ENCODE measurements at places on chromosomes 11 and 22. TPM values are rescaled to one million over a fixed set of nuclear protein-coding genes. Genes with fewer than 3 reads are reported as not detected.

Gene MUC2
- total RNA-seq, result not detected

Gene NPAS4
- not detected for total RNA-seq

Gene TSGA10IP
- total RNA-seq, result not detected

Gene GRAMD1B
- 4.8 TPM for total RNA-seq

Gene RIMBP3B
- total RNA-seq, result 0.09 TPM

Gene SAMM50
- 25.7 TPM for total RNA-seq

Gene INSC
- 0.96 TPM for total RNA-seq

DNA sequence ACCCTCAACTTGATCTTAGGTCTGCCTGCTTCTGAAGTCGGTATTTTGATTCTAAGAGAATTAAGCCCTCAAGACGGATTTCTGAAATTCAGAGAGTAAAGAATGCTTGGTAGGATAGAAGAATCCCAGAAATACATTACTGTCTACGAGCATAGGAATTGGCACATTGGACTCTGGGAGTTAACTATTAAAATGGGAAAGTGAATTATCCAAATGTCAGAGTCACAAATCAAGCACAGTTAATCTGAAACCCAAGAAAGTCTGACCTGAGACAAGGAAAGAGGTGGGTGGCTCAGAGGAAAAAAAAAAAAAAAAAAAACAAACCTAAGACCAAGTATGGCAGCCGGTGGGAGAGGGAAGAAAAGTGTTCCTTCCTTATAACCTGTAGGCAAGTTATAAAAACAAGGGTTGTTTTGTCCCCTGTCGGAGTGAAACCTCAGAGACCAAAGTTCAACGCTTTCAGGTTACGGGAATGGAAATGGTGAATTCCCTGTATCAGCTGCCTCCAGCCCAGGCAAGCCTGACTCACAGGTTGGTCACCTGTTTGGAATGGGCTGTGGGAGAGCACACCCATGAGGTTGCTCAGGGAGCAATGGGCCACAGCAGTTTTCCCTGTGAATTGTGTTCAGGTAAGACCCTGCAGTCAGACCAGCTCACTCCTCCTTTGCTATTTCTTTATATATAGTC lies 139.0 kb downstream of the ETS1 start:
- H3K27me3 ChIP-seq, result no peaks in the 10 kb centered on the region
- H3K4me3 ChIP-seq, result no peak overlapping the region
- DNase-seq, result no peak
- H3K27ac ChIP-seq, result no peak overlapping the region

DNA sequence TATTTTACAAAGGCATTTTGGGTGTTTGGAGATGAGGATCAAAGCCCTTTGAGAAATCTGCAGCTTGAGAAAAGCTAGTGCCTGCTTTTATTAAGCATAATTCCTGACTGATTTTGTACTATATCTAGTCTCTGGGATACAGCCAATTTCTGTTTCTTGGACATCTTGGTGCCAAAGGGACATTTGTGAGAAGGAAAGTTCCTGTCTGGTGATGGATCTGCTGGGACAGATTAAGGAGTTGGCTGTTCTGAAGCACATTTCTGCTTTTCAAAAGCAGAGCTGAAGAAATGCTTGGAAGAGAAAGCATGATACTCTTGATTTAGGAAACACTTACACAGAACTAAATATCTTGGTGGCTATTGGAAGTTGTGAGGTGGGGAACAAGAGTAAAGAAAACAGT lies 254.6 kb upstream of the CCDC90B start:
- no peak overlapping the region for H3K4me3 ChIP-seq
- no peaks in the 10 kb centered on the region for H3K4me1 ChIP-seq

DNA sequence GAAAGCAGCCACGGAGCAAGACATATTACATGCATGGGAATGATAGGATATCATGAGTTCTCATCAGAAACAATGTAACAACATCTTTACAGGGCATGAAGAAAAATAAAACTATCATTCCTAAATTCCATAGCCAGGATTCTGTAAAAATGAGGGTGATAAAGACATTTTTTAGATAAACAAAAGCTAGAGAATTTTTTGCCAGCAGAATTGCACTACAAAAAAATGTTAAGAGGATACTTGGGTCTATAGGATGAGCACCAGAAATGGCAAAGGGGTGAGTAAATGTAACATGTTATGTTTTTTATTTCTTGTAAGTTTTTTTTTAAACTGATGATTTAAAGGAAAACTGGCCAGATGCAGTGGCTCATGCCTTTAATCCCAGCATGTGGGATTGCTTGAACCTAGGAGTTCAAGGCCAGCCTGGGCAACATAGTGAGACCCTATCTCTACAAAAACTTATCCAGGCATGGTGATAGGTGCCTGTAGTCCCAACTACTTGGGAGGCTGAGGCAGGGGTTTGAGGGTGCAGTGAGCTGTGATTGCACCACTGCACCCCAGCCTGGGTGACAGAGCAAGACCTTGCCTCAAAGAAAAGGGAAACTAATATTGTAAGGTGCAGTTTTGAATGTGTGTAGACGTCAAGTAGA lies 33.2 kb downstream of the TBX1 start:
- DNase-seq, result no peak
- no peak overlapping the region for H3K27ac ChIP-seq
- no peak overlapping the region for H3K4me3 ChIP-seq
- no peaks in the 10 kb centered on the region for H3K36me3 ChIP-seq
- H3K27me3 ChIP-seq, result no peaks in the 10 kb centered on the region

GRCh38 chr11:45766469-45766868 lies 38.5 kb upstream of the SLC35C1 start:
- DNase-seq, result no peak
- no peaks in the 10 kb centered on the region for H3K27me3 ChIP-seq
- no peak overlapping the region for H3K27ac ChIP-seq
- H3K4me1 ChIP-seq, result no peaks in the 10 kb centered on the region
- H3K36me3 ChIP-seq, result no peaks in the 10 kb centered on the region

DNA sequence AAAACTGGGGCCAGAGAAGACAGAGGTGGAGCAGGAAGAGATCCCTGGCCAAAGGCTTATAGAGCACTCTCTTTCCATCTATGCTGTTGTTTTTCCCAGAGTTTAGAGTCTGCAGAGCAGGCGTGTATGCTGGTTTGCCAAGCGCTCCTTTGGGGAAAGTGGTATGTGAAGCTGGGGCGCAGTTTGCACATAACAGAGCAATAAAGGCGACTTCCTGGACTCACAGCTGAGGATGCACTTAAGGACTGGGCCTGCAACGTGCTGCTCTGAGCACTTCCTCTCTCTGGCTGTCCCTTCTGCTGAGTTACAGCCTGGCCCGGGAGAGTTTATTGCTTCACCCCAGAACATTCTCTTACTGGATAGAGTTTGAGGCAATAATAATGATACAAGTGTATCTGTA lies 41.7 kb downstream of the THAP12 start:
- H3K4me3 ChIP-seq, result no peak overlapping the region
- DNase-seq, result peak; percentile 69
- H3K4me1 ChIP-seq, result no peaks in the 10 kb centered on the region
- no peaks in the 10 kb centered on the region for H3K27me3 ChIP-seq
- no peaks in the 10 kb centered on the region for H3K36me3 ChIP-seq

DNA sequence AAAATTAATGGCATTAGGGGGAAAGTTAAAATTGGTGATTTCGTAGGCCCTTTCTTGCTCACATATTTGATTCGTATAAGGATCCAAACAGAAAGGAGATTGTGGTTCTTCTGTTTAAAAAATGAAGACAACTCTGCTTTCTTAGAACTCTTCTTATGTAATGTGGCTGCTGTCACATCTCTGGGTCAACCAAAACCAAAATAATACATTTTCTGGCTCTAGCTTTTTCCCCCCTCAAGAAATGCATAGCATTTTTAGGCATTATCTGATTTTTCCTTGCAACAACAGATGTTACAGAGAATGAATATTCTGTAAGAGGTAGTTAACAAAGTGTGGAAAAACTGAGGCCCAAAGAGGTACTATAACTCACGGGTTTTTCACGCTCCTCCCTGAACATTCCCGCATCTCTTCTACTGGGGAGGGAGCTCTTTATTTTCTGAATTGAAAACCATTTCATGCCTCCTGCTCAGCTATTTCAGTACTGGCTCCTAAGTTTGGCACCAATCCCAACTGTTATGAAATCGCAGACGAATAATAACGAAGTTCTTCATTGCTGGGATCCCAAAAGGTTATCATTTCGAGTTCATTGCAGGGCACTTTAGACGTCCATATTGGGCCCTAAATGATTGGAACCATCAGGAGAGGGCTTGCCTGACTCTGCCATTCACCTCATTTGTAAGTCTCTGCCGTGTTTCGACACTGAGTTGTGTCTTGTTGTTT lies 17.1 kb downstream of the GRAP2 start:
- H3K4me1 ChIP-seq, result peaks cover 18% of the 10 kb centered on the region
- H3K4me3 ChIP-seq, result no peak overlapping the region
- DNase-seq, result no peak
- H3K27ac ChIP-seq, result no peak overlapping the region

DNA sequence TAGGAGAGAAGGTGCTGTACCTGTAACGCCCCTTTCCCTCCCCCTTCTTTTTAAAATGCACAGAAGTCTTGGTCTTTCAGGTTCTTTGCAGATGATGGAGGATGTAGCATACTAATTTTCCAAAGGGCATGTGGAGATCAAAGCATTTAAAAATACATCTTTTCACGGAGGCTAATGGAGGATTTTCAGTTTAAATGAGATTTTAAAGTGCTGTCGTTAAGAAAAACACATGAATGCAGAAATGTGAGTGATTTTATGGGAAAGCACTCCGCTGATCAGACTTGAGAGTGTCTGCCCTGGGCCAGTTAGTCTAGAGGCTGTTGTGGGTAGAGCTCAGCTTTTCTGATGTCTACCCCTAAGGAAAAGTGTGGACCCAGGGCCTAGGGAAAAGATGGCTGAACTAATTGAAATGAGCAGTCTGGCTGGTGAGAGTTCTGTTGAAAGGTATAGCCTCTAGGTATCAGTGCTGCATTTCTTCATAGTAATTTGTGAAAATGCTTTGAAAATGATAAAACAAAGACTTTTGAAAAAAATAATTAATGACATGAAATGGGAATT lies 2.5 kb downstream of the AMOTL1 start:
- H3K4me1 ChIP-seq, result peaks cover 38% of the 10 kb centered on the region
- DNase-seq, result no peak
- no peaks in the 10 kb centered on the region for H3K36me3 ChIP-seq
- peak overlapping the region; percentile 96 for H3K27ac ChIP-seq

GRCh38 chr11:77353131-77353530 lies 51.6 kb upstream of the GDPD4 start:
- peaks cover 8% of the 10 kb centered on the region for H3K4me1 ChIP-seq
- H3K36me3 ChIP-seq, result peaks cover 6% of the 10 kb centered on the region
- no peak overlapping the region for H3K4me3 ChIP-seq
- no peak overlapping the region for H3K27ac ChIP-seq

- DNase-seq, result no peak
- H3K27me3 ChIP-seq, result no peaks in the 10 kb centered on the region
- no peaks in the 10 kb centered on the region for H3K36me3 ChIP-seq
Measured at GRCh38 chr11:92890846-92891245, 78.6 kb upstream of the MTNR1B start.

DNA sequence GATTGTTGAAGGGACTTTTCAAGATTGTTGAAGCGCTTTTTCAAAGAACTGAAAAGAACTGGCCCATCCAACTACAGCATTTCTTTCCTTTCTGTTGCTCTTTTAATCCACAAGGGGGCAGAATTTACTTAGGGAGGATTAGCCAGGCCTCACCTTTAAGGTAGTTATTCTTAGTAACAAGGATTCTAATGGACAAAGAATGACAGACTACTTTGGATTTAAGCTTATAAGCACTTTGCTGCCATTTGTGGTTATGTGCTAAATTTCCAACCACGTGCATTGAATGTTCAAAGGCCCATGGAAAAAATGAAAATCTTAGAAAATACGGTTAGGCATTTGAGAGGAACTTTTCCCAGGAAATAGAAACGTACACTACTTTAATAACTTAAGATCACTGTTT lies 49.5 kb upstream of the HSPA8 start:
- no peaks in the 10 kb centered on the region for H3K36me3 ChIP-seq
- no peaks in the 10 kb centered on the region for H3K27me3 ChIP-seq
- no peak overlapping the region for H3K27ac ChIP-seq
- no peaks in the 10 kb centered on the region for H3K4me1 ChIP-seq

- H3K27me3 ChIP-seq, result no peaks in the 10 kb centered on the region
- no peak overlapping the region for H3K4me3 ChIP-seq
- no peaks in the 10 kb centered on the region for H3K36me3 ChIP-seq
- no peak for DNase-seq
- no peak overlapping the region for H3K27ac ChIP-seq
Measured at GRCh38 chr11:76649851-76650372, 20.6 kb downstream of the LRRC32 start.

GRCh38 chr11:134677891-134678551 lies 266.0 kb upstream of the B3GAT1 start:
- no peaks in the 10 kb centered on the region for H3K27me3 ChIP-seq
- H3K4me1 ChIP-seq, result no peaks in the 10 kb centered on the region
- DNase-seq, result no peak

DNA sequence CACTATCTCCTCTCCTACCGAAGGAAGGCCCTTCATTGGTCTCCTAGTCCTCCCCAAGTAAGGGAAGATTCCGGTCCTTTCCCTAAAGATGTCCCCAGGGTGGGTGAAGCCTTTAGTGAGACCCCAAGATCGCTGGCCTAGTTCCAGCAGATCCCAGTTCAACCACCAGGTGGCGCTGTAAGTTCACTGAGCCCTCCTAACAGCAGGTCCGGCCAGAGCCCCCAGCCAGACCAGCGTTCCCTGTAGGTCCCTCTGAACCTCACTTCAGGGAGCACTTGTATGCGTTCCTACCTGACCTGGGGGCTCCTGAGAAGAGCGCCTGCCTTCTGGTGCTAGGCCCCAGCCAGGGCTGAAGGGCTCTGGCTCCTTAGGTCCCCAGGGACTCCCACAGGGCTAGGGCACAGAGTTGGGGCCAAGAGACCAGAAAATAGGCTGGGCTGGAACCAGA lies 38.1 kb downstream of the LMO1 start:
- no peak overlapping the region for H3K27ac ChIP-seq
- no peaks in the 10 kb centered on the region for H3K36me3 ChIP-seq
- H3K4me1 ChIP-seq, result no peaks in the 10 kb centered on the region
- DNase-seq, result peak; percentile 80
- H3K4me3 ChIP-seq, result no peak overlapping the region

- H3K36me3 ChIP-seq, result no peaks in the 10 kb centered on the region
- no peaks in the 10 kb centered on the region for H3K4me1 ChIP-seq
- H3K4me3 ChIP-seq, result no peak overlapping the region
- no peaks in the 10 kb centered on the region for H3K27me3 ChIP-seq
- no peak for DNase-seq
- H3K27ac ChIP-seq, result no peak overlapping the region
Measured at GRCh38 chr11:55457641-55458040, 89.9 kb downstream of the OR4A15 start.

- DNase-seq, result peak; percentile 52
- no peak overlapping the region for H3K4me3 ChIP-seq
- no peaks in the 10 kb centered on the region for H3K4me1 ChIP-seq
- no peaks in the 10 kb centered on the region for H3K27me3 ChIP-seq
Measured at GRCh38 chr11:2320568-2321310, 18.9 kb downstream of the TSPAN32 start.

- H3K4me3 ChIP-seq, result no peak overlapping the region
- peaks cover 57% of the 10 kb centered on the region for H3K36me3 ChIP-seq
- no peaks in the 10 kb centered on the region for H3K4me1 ChIP-seq
- H3K27me3 ChIP-seq, result no peaks in the 10 kb centered on the region
Measured at GRCh38 chr11:43493431-43493830, 134.7 kb downstream of the TTC17 start.

DNA sequence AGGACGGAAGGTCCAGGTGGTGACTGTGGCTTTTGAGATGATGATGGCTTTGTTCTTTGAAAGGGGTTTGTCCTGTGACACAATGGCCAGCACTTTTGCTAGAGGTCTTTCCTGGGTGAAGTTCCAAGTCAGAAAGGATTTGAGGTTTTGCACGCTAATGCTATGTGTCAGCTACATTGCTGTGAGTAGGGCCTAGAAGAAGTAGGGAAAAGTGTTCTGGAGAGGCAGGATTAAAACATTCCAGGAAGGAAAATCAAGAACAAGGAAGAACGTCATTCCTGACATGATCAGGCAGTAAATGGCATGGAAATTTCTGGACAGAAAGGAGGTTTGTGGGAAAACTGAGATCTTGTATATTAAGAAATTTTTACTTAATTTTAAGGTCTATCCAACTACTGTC lies 290.7 kb downstream of the NTM start:
- no peak overlapping the region for H3K4me3 ChIP-seq
- H3K4me1 ChIP-seq, result no peaks in the 10 kb centered on the region
- H3K27me3 ChIP-seq, result no peaks in the 10 kb centered on the region
- H3K36me3 ChIP-seq, result no peaks in the 10 kb centered on the region
